ENCODE measurements at places on chromosomes 6 and 20.

GRCh38 chr20:13302647-13303450 lies 81.8 kb downstream of the ISM1 start:
- DNase-seq = peak; percentile 30

- no peak for DNase-seq
Measured at GRCh38 chr6:24391756-24392405, 10.9 kb upstream of the MRS2 start.

DNA sequence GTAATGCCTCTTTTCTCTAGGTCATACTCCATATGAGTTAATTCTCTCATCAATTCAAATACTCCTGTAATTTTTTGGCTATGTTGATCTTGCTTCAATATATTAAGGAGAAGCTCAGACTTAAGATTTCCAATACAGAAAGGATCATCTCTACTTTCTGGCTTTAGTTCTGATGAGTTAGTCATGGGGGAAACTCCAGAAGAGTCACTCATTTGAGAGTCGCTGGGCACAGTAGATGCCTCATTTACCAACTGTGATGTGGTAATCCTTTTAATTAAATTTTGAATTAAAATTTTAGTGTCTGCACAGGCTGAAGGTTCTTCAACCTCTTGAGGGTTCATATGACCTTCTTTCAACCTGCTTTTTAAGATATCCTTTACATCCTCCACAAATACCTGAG lies 38.5 kb downstream of the DST start:
- no peak for DNase-seq

DNA sequence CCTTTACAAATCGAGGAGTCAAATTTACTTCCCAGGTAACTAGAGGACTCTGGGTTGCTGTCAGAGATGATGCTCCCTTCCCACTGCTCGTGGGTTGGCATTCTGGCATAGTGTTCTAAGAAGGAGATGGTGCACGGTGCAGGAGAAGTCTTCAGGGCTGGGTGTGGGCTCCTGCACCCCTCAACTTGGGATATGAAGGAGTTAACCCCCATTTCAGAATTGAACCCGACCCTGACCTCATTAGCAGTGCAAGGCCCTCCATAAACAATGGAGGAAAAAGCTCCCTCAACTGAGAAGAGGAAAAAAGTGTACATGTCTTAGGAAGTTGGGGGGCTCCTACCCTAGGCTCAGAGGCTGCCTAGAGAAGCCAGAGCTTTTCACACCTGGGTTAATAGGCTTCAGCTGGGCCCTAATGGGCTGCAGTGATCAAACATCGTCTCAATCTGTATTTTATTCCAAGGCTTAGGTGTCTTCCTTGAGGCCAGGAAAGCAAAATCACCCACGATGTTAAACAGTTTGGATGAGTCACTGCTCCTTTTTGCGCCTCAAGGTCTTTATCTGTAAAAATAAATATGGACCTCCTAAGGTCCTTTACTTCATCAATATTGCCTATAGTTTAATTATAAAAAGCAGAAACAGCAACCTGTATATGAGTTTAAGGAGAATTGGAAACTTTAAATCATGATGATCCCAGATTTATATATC lies 29.4 kb downstream of the TFAP2B start:
- peak; percentile 46 for DNase-seq

GRCh38 chr6:166776571-166776970 lies 149.5 kb upstream of the RPS6KA2 start:
- DNase-seq = no peak

DNA sequence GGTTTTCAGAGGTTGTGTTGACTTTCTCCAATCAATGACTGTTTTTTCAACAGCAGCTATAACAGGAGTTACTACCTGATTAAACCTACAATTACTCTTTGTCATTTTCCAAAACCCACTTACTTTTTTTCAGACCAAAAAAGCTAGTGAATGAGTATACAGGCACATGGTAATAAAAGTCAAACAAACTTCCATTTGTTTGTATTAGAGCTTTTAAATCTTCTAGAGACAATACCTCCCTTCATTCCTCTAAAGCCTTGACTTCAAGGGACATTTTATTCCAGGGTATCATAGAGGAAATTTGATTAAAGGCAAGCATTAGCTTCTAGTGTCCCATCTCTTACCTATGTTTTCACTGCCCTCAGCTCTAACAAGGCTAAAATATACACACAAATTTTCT lies 52.7 kb downstream of the IL22RA2 start:
- no peak for DNase-seq

GRCh38 chr6:21604081-21604480 lies 10.5 kb downstream of the SOX4 start:
- peak; percentile 8 for DNase-seq

DNA sequence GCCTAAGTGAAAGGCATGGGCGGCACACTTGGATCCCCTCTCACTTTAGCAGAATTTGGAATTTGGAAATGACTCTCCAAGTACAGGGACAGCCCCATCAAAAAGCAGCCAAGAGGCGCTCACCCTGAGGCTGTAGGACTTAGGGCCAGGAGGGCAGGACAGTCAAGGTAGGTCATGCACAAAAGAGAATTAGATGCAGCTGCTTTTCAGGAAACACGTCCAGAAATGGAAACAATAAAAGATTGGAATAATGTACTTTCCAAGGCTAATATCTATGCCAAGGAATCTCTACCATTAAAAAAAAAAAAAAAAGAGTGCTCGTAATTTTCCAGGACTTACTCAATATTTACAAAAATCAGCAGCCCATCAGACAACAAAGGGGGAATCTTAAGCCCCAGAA lies 19.9 kb downstream of the PREP start:
- DNase-seq = no peak

GRCh38 chr6:34052918-34053608 lies 92.8 kb downstream of the GRM4 start:
- no peak for DNase-seq

GRCh38 chr6:18596531-18596835 lies 209.3 kb downstream of the RNF144B start:
- no peak for DNase-seq

- DNase-seq = peak; percentile 81
Measured at GRCh38 chr6:6686748-6687601, 98.5 kb downstream of the LY86 start.

GRCh38 chr6:156727715-156728385 lies 49.3 kb upstream of the ARID1B start:
- no peak for DNase-seq

DNA sequence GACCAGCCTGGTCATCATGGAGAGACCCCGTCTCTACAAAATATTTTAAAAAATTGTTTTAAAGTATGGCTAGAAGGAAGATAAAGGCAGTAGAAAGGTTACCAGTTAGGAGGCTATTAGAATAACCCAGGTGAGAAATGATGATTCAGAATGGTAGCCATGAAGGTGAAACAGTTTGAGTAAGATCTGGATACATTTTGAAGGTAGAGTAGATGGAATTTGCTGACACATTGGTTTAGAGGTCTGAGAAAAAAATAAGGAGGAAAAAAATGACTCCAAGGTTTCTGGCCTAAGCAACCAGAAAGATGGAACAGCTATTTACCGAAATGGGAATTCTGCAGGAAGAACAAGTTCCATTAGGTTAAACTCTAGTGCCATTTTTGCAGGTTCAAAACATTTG lies 167.9 kb upstream of the TAB2 start:
- no peak for DNase-seq

GRCh38 chr6:21323577-21323976 lies 270.0 kb upstream of the SOX4 start:
- DNase-seq = no peak

GRCh38 chr6:137497721-137498463 lies 3.7 kb upstream of the OLIG3 start:
- peak; percentile 58 for DNase-seq

GRCh38 chr20:62350098-62350628 lies 16.9 kb downstream of the LAMA5 start:
- DNase-seq = peak; percentile 42

DNA sequence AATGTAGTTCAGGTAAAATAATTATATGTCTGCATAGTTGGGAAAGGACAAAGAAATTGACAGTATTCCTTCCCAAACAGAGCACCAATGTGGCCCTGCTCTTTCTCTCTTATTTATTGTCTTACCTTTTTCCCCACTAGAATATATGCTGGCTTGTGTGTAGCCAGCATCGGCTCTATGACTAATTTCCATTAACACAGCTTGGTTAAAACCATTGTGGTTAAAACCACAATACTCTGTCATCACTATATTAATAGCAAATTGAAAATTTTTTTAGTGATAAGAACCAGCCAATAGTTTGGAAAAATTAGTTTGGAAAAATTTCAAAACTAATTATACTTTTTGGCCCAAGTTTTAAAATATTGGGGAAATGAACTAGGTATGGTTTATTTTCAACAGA lies 535.1 kb downstream of the UTRN start:
- no peak for DNase-seq

- DNase-seq = no peak
Measured at GRCh38 chr20:23794065-23794464, 32.5 kb downstream of the CST2 start.

- no peak for DNase-seq
Measured at GRCh38 chr6:106614166-106614565, 15.1 kb downstream of the RTN4IP1 start.

DNA sequence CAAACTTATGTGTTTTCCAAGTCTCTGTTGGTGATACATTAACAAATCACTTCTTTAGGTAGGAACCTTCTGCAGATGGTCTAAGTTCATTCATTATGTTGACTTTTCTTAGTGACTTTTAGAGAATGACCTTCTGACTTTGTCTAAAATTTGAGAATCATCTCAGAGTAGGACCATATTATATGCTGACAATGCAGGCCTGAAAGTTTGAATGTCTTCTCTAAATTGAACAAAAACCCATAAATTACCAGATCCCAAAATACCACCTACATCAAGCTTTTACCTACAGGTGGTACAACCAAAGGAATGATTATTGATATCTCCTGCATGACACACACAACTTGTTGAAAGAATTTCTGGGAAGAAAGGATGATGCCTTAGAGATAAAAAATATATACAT lies 191.5 kb downstream of the SOD2 start:
- DNase-seq = no peak

GRCh38 chr6:3396503-3397180 lies 60.2 kb downstream of the SLC22A23 start:
- DNase-seq = no peak

GRCh38 chr20:63000036-63000435 lies 6.7 kb downstream of the BHLHE23 start:
- no peak for DNase-seq

DNA sequence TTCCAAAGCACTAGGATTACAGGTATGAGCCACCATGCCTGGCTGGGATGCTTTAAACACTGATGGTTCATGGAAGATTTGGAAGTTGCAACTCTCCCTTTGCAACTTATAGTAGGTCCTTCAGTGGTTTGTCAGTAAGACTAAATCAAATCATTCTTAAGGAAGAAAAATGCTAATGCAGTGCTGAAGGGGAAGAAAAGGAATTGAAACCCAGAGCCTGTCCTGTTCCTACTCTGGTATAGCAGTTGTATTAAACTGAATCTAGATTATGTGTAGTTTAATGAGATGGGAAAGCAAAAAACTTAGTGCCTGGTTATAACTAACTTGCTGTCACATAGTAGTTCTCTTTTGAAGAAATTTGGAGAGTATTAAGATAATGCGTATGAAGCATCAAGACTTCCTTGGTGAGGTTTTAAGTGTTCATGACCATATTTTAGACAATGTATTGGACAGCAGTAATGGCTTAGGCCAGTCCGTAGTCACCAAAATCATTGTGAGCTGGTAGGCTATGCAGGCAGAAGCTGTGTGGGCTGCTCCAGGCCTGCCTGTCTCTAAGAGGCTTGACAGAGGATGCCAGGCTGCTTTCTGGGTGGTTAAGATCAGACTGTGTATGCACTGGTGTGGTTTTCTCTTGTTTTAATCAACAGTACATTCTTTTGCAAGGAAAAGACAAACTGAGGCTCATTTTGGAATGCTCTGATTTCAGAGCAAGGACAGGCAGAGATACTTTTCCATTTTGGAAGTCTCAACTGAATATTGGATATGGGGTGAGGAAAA lies 14.0 kb downstream of the PAQR8 start:
- DNase-seq = no peak

GRCh38 chr20:44706301-44707017 lies 8.7 kb upstream of the CCN5 start:
- peak; percentile 57 for DNase-seq

DNA sequence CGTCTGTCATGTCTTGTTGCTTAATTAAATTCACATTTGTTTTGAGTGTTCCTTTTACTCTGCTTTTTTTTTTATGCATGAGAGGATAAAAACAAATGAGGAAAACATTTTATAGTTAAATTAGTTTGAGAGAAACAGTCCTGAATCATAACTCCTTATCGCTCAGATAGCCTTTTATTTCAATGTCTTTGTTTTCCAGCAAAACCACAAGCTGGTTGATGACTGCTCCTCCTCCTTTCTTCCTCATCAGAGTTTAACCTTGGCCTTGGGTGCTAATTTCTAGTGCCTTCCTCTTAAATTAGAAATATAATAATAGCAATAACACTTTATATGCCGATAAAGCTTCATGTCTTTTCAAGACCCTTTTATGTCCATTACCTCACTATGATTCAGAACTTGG lies 3.1 kb downstream of the NOX3 start:
- DNase-seq = no peak

GRCh38 chr6:209432-210103 lies 82.7 kb upstream of the DUSP22 start:
- DNase-seq = no peak

- DNase-seq = no peak
Measured at GRCh38 chr20:20031790-20032189, 14.6 kb downstream of the NAA20 start.

- no peak for DNase-seq
Measured at GRCh38 chr20:3739054-3739925, 6.8 kb downstream of the HSPA12B start.

GRCh38 chr6:81241126-81242041 lies 511.1 kb downstream of the TENT5A start:
- DNase-seq = no peak

DNA sequence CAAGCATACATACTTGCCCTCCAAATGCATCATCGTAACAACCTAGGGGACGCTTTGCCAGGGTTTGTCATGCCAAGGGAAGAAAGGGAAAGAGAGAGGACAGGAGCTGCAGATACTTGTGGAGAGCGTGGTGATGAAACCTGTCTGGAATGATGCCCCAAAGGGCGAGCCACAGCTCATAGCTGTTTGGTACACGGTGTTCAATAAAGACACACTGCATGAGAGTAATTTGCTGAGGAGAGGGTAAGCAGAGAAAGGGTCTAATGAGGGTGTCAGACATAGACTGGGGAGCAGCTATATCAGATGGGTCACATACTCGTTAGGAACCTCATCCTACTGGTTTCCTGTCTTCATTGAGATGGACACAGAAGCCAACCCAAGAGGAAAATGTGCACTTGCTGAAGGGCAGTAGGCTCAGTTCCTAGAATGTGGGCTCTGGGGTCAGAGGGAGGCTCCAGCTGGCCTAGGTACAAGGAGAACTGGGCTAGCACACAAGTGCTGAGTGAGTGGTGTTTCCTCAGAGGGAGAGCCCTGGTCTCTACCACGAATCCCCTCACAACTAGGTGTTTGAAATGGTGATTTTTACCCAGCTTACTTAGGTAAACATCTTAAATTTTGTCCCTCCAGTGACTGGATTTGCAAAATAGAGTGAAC lies 5.2 kb upstream of the FOXO3 start:
- no peak for DNase-seq

GRCh38 chr6:44667226-44667625 lies 279.7 kb downstream of the CDC5L start:
- peak; percentile 55 for DNase-seq

GRCh38 chr6:26534681-26535465 lies 3.3 kb upstream of the HMGN4 start:
- DNase-seq = peak; percentile 40

All from eye (tissue), 1 donor.